ENCODE measurements at places on chromosomes 2 and 18. TPM values are rescaled to one million over a fixed set of nuclear protein-coding genes. Genes with fewer than 3 reads are reported as not detected.

Gene EPAS1
- 16.0 TPM for total RNA-seq

Gene HRH4
- 0.26 TPM for total RNA-seq

Gene PRKAG3
- total RNA-seq, result not detected

Gene MARCHF4
- total RNA-seq, result not detected

Gene RPL37A
- 4,134 TPM for total RNA-seq

Gene ADGRF3
- 4.1 TPM for total RNA-seq

Gene PROC
- total RNA-seq, result not detected

Gene PTPRN
- 0.30 TPM for total RNA-seq

Gene TMEFF2
- total RNA-seq, result not detected

Gene IL18R1
- 22.4 TPM for total RNA-seq

Gene BCL2
- total RNA-seq, result 66.0 TPM

Gene KANSL1L
- 4.5 TPM for total RNA-seq

All from activated CD4-positive, alpha-beta T cell treated with anti-CD3 and anti-CD28 coated beads for 36 hours (primary cell).